ENCODE measurements at places on chromosomes 7 and 10.
A peak's percentile ranks its signal among the peaks of the same experiment; 100 is the strongest.

DNA sequence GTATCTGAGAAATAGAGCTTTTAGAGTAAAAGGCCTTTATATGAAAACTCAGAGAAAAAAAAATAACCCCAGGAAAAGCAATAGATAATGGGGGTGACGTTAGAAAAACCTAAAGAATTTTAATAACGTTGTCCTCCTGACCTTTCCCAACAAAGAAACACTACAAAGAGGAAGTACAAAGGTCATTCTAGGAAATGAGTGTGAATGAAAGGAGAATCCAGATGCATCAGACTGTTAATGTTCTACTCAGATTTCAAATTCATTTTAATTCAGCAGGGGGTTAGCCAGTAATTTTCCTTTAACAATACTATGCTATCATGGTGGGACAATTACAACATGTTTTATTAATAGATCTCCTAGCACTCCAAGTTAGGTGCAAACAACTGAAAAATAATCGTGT, 73.8 kb upstream of the CDK1 start:
- H3K27me3 ChIP-seq, result no peaks in the 10 kb centered on the region
- no peaks in the 10 kb centered on the region for H3K36me3 ChIP-seq
- no peak for DNase-seq
- H3K27ac ChIP-seq, result no peak overlapping the region
- H3K4me1 ChIP-seq, result no peaks in the 10 kb centered on the region

DNA sequence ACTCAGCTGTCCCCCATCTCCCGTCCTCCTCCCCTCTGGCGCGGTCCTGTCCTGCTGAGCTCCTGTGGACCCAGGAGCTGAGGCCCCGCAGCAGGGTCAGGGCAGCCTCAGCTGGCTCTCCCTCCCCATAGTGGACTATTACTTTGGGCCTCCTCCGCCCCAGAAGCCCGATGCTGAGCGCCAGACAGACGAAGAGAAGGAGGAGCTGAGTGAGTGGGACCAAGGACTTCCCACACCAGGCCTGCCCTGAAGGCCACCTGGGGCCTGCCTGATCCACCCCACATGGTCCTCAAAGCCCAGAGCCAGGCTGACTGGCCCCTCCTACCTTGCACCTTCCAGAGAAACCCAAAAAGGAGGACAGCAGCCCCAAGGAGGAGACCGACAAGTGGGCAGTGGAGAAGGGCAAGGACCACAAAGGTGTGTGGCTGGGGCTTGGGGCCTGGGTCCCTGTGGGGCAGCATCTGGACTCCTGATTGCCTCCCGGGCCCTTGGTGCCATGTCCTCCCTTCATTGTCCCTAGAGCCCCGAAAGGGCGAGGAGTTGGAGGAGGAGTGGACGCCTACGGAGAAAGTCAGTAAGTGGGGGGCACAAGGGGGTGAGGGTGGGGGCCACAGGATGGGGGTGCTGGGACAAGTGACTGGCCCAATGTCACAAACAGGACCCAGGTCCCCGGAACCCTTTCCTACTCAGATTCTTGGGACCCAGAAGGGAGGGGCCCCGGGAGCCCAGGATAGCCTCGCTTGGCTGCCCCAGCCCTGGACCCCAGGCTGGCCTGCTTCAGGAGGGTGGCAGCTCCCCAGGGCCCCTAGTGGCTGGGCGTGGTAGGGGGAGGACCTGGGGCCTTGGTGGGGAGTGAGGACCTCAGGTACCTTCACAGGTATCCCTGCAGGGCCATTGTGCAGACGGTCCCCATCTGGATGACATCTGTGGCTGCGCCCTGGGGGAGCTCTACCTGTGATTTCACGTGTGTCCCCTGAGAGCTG, 4.9 kb downstream of the AEBP1 start:
- no peak overlapping the region for H3K27ac ChIP-seq
- H3K36me3 ChIP-seq, result peaks cover under 1% of the 10 kb centered on the region
- H3K4me1 ChIP-seq, result no peaks in the 10 kb centered on the region
- no peak overlapping the region for H3K4me3 ChIP-seq
- no peaks in the 10 kb centered on the region for H3K27me3 ChIP-seq

DNA sequence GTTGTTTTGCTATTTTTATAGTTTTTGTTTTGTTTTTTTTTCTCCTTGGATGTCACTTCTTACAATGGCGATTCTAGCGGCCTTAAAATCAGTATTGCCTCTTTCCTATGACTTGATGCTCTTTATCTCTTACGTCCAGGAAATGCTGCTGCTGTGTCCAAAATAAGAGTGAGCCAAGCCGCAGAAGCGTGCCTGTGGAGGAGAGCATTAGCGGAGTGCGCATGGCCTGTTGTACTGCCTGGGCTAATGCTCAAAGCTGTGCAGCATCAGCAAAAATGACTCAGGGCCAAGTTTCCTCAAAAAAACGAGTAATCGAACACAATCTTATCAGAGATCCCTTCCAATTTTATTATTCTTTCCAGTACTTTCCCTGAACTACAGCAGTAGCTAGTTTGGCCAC, 18.5 kb upstream of the GAD2 start:
- H3K4me1 ChIP-seq, result peaks cover 3% of the 10 kb centered on the region
- no peak for DNase-seq
- no peaks in the 10 kb centered on the region for H3K27me3 ChIP-seq
- no peaks in the 10 kb centered on the region for H3K36me3 ChIP-seq
- no peak overlapping the region for H3K4me3 ChIP-seq
- no peak overlapping the region for H3K27ac ChIP-seq

DNA sequence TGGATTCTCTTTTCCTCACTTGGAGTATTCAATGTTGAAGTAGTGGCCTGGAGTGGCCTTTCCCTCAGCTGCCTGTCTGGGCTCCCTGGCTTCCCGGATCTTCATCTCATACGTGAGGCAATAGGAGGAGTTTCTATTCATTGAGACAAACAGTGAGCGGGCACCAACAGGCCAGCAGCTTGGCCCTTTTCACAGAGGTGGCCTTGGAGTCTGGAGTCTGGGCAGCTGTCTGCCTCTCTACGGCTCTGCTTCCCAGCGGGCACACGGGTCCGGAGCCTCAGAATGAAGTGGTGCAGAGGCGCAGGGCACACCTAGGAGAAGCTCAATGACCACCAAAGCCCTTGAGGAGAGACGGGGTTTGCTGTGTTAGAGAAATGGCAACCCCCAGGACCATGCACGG, 169.4 kb downstream of the CCDC3 start:
- H3K36me3 ChIP-seq, result no peaks in the 10 kb centered on the region
- H3K4me3 ChIP-seq, result no peak overlapping the region
- H3K27me3 ChIP-seq, result no peaks in the 10 kb centered on the region
- no peak overlapping the region for H3K27ac ChIP-seq

DNA sequence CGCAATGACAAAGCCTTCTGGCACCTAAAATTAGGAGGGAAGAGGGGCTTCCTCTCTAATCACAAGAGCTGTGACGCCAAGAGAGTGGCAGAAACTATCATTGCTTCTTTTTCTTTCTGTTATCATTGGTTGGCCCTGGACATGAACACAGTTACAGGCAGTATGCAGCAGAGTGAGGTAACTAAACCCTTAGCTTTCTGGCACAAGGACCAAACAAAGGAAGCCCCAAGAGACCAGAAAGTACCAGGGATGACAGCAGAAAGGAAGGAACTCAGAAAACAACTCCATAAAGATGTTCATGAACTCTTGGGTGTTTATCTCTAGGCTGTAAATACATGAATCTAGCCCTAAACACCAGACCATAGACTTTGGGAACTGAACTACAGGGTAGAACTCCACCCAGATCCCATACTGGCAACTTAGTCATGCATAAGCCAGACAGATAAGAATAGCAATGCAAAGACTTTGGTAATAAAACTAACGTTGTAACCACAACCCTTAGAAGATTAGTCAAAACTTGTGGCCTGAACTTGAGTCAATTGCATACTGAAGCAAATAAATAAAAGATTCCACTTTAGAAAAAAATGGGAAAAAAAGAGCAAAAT, 195.7 kb upstream of the PTN start:
- DNase-seq, result no peak
- no peak overlapping the region for H3K4me3 ChIP-seq
- H3K36me3 ChIP-seq, result no peaks in the 10 kb centered on the region
- no peaks in the 10 kb centered on the region for H3K4me1 ChIP-seq
- H3K27me3 ChIP-seq, result no peaks in the 10 kb centered on the region

DNA sequence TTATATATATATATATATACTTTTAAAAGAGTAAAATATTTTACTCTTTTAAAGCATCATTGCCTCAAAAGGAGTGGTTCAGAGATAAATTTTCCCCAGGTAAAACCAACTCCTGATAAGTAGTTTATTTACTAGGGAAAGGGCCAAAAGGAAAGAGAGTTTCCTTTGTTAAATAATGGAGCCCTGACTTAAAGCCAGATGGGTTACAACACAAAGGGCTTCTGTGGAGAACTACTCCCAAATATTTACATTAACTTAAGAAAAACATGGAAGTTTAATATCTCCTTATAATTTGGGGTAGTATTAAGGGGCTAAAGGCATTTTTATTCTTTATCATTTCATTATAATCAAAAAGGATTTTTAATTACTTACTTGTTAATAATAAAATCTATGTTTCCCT, 8.5 kb upstream of the CAV1 start:
- H3K4me1 ChIP-seq, result no peaks in the 10 kb centered on the region
- H3K36me3 ChIP-seq, result no peaks in the 10 kb centered on the region
- no peak for DNase-seq
- H3K27me3 ChIP-seq, result no peaks in the 10 kb centered on the region
- H3K4me3 ChIP-seq, result no peak overlapping the region
- H3K27ac ChIP-seq, result no peak overlapping the region

DNA sequence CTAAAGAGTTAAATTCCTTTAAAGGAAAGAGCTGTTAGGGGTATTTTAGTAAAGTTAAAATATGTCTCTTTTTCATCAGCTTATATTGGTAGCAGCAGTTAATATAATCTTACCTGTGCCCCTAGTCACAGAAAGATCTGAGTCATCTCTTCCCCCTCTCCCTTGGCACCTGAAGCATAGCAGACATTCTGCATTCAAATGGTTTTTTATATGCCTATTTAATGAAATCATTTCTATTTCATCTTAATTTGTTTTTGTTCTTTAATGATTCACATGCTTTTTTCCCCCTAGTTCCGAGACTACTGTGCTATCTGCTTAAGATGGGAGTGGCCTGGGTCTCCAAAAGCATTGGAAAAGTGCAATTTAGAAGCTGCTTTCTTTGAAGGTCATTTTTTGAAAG, 33.3 kb downstream of the FHIP2A start:
- H3K36me3 ChIP-seq, result peaks cover 1% of the 10 kb centered on the region
- no peaks in the 10 kb centered on the region for H3K27me3 ChIP-seq
- DNase-seq, result no peak
- no peak overlapping the region for H3K4me3 ChIP-seq
- H3K27ac ChIP-seq, result no peak overlapping the region

DNA sequence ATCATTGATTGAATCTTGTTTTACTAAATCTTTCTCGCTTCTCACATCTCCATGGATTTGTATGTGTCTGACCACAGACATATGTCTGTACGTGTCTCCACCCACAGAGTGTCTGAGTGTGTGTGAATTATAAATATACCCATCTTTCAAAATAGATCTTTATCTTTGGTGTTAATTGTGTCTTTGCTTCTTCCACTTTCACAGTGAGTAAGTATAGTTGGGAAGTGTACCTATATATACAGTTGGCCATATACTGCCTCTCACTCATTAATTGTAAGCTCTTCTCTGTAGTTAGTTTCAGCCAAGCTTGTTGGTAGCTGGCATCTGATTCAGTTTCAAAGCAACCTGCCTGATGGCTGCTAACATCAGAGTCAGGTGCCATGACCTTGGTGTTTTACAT, 18.4 kb downstream of the EEPD1 start:
- DNase-seq, result no peak
- H3K4me3 ChIP-seq, result no peak overlapping the region
- no peaks in the 10 kb centered on the region for H3K36me3 ChIP-seq
- H3K27me3 ChIP-seq, result no peaks in the 10 kb centered on the region
- H3K27ac ChIP-seq, result no peak overlapping the region

- H3K27me3 ChIP-seq, result no peaks in the 10 kb centered on the region
- no peak overlapping the region for H3K27ac ChIP-seq
- DNase-seq, result peak; percentile 93
- H3K4me3 ChIP-seq, result no peak overlapping the region
- peaks cover 4% of the 10 kb centered on the region for H3K4me1 ChIP-seq
Measured at GRCh38 chr10:21732067-21732772, 198.2 kb downstream of the MLLT10 start.

DNA sequence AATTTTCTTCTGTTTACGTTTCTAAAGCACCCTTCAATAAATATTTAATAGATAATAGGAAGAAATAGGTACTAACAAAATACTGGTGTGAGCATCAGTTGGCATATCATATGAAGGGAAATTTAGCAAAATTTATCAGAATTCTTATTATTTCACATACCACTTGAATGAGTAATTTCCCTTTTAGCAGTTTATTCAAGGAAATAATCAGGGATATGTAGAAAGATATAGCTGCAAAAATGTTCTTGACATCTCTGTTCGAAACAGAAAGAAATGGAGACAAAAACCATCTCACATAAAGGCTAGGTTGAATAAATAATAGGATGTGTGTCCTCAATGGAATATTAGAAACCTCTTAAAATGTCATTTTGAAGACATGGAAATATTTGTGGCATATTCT, 35.8 kb upstream of the PIP4K2A start:
- H3K27ac ChIP-seq, result no peak overlapping the region
- H3K4me3 ChIP-seq, result no peak overlapping the region
- H3K4me1 ChIP-seq, result no peaks in the 10 kb centered on the region
- H3K36me3 ChIP-seq, result no peaks in the 10 kb centered on the region
- DNase-seq, result no peak

DNA sequence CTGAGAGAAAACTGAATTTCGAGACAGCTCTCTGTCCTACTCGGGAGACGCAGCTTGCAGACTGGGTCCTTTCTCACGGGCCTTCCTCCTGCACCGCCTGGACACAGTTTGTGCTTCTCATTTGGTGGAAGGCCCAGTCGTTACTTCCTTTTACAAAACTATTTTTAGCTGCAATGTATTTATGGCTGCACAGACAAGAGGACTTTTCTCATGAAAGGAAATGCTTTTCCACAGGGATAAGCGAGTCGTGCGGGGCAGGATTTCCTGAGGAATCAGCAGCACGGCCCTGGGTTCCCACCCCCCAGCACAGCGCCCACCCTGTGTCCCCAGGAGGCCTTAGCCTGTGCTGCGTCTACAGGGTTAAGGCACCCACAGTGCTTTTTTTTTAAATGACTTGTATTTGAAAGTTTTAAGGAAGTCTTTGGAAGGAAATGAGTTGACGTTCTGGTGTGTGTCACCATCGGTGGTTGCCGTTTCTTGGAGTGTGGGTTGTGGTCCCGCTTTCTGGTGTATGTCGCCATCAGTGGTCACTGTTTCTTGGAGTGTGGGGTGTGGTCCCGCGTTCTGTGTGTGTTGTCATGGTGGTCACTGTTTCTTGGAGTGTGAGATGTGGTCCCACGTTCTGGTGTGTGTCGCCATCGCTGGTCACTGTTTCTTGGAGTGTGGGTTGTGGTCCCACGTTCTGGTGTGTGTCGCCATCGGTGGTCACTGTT, 50.9 kb downstream of the INPP5A start:
- H3K27ac ChIP-seq, result no peak overlapping the region
- H3K4me1 ChIP-seq, result no peaks in the 10 kb centered on the region
- DNase-seq, result no peak
- H3K27me3 ChIP-seq, result no peaks in the 10 kb centered on the region

DNA sequence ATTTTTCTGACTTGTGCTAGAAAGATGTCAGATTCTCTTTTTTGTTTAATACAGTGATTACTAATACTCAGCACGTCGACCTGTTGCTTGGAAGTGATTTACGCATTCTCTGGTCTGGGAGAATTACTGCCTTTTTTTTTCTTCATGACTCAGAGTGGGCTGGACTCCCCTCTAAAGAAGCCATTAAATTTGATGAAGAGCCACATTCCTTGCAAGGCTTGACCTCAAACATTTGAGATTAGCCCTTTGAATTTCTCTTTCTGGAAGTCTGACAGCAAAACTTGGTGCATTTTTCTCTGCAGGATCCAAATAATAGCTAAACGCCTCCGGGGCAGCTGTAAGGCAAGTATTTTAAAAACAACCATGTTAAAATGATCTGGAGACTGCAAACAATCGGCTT, 171.6 kb downstream of the GALNT17 start:
- no peaks in the 10 kb centered on the region for H3K36me3 ChIP-seq
- H3K4me3 ChIP-seq, result no peak overlapping the region
- no peaks in the 10 kb centered on the region for H3K27me3 ChIP-seq
- H3K27ac ChIP-seq, result no peak overlapping the region
